ENCODE measurements at places on chromosomes 5 and 9. TPM values are rescaled to one million over a fixed set of nuclear protein-coding genes. Genes with fewer than 3 reads are reported as not detected.

UGT3A2 gene
- total RNA-seq: not detected

GTF2H2 gene
- total RNA-seq: 24.3 TPM

BAAT gene
- total RNA-seq: not detected

ACOT12 gene
- total RNA-seq: 0.74 TPM

SPINK7 gene
- total RNA-seq: not detected

SCGB3A2 gene
- total RNA-seq: not detected

C5orf46 gene
- total RNA-seq: not detected

ZNF883 gene
- 1.2 TPM for total RNA-seq

CATSPER3 gene
- total RNA-seq: 0.14 TPM

ASS1 gene
- 329 TPM for total RNA-seq

TRAF2 gene
- total RNA-seq: 6.3 TPM

TRIM36 gene
- 0.14 TPM for total RNA-seq

ESM1 gene
- total RNA-seq: 0.57 TPM

OR13C2 gene
- not detected for total RNA-seq

ELOVL7 gene
- 0.09 TPM for total RNA-seq

TRIM7 gene
- 1.2 TPM for total RNA-seq

TMEM174 gene
- total RNA-seq: not detected

AHRR gene
- total RNA-seq: 27.0 TPM
